ENCODE measurements at places on chromosomes 2 and 18. TPM values are rescaled to one million over a fixed set of nuclear protein-coding genes. Genes with fewer than 3 reads are reported as not detected.

Gene ARHGAP25
- total RNA-seq, result 4.7 TPM

Gene PRSS56
- total RNA-seq, result 1.0 TPM

Gene GAL3ST2
- not detected for total RNA-seq

Gene SCN2A
- total RNA-seq, result not detected

Gene GPR17
- total RNA-seq, result 1.0 TPM

Gene WDFY1
- 38.1 TPM for total RNA-seq

Gene CYP27A1
- total RNA-seq, result 17.7 TPM

Gene YIPF4
- total RNA-seq, result 15.1 TPM

Gene HOXD9
- 5.7 TPM for total RNA-seq

Gene COL4A3
- total RNA-seq, result under 0.01 TPM

Gene FNDC4
- 5.2 TPM for total RNA-seq

Gene G6PC2
- total RNA-seq, result 1.0 TPM

Gene HAAO
- total RNA-seq, result 4.2 TPM

Gene RSAD2
- total RNA-seq, result 6.8 TPM

Gene ITGAV
- 62.1 TPM for total RNA-seq

Gene IGFBP5
- total RNA-seq, result 260 TPM

Gene IL1RN
- total RNA-seq, result not detected

Gene RTP5
- total RNA-seq, result not detected

Gene LYG1
- 0.52 TPM for total RNA-seq

Gene INO80C
- 4.7 TPM for total RNA-seq

Gene FSIP2
- total RNA-seq, result 1.0 TPM

Gene OSR1
- 10.4 TPM for total RNA-seq

Gene NPPC
- total RNA-seq, result 5.7 TPM

Gene SLC4A3
- 2.1 TPM for total RNA-seq

Gene FSHR
- total RNA-seq, result 0.52 TPM

Gene MEP1B
- not detected for total RNA-seq

Gene TPO
- not detected for total RNA-seq

Gene CCDC141
- total RNA-seq, result 61.6 TPM

Gene COBLL1
- 11.0 TPM for total RNA-seq

Gene ABCG8
- total RNA-seq, result under 0.01 TPM

Gene FAM237A
- total RNA-seq, result not detected

Gene CCDC68
- total RNA-seq, result 0.52 TPM

Gene PCARE
- under 0.01 TPM for total RNA-seq

Gene VSNL1
- 2.1 TPM for total RNA-seq
